ENCODE measurements at places on chromosomes 6 and 20. TPM values are rescaled to one million over a fixed set of nuclear protein-coding genes. Genes with fewer than 3 reads are reported as not detected.

The GABBR1 gene
- 127 TPM for total RNA-seq

The GPX5 gene
- not detected for total RNA-seq

The HTR1E gene
- total RNA-seq, result not detected

The TMEM74B gene
- 21.9 TPM for total RNA-seq

The RIPPLY2 gene
- not detected for total RNA-seq

The FAM217B gene
- 18.0 TPM for total RNA-seq

The KCNQ2 gene
- 14.6 TPM for total RNA-seq

The ADAM33 gene
- 0.47 TPM for total RNA-seq

The SLC22A2 gene
- total RNA-seq, result not detected

The MOCS1 gene
- total RNA-seq, result 17.5 TPM

- peaks cover 11% of the 10 kb centered on the region for H3K27me3 ChIP-seq
- H3K4me1 ChIP-seq, result peaks cover 22% of the 10 kb centered on the region
- H3K27ac ChIP-seq, result peak overlapping the region; percentile 30
- H3K36me3 ChIP-seq, result no peaks in the 10 kb centered on the region
- peak overlapping the region; percentile 23 for H3K4me3 ChIP-seq
These were observed 73.5 kb upstream of the CDH4 start for GRCh38 chr20:61178551-61179071.

- H3K4me1 ChIP-seq, result peaks cover 10% of the 10 kb centered on the region
- no peak overlapping the region for H3K4me3 ChIP-seq
- H3K36me3 ChIP-seq, result no peaks in the 10 kb centered on the region
- H3K27ac ChIP-seq, result no peak overlapping the region
- DNase-seq, result no peak
These were observed 25.9 kb upstream of the AHCY start for GRCh38 chr20:34328928-34329677.

GRCh38 chr6:134741200-134741536 is 208.7 kb downstream of the ALDH8A1 start:
- H3K36me3 ChIP-seq, result no peaks in the 10 kb centered on the region
- H3K4me3 ChIP-seq, result no peak overlapping the region
- no peak overlapping the region for H3K27ac ChIP-seq
- no peak for DNase-seq
- peaks cover 3% of the 10 kb centered on the region for H3K27me3 ChIP-seq
- peaks cover 6% of the 10 kb centered on the region for H3K4me1 ChIP-seq

DNA sequence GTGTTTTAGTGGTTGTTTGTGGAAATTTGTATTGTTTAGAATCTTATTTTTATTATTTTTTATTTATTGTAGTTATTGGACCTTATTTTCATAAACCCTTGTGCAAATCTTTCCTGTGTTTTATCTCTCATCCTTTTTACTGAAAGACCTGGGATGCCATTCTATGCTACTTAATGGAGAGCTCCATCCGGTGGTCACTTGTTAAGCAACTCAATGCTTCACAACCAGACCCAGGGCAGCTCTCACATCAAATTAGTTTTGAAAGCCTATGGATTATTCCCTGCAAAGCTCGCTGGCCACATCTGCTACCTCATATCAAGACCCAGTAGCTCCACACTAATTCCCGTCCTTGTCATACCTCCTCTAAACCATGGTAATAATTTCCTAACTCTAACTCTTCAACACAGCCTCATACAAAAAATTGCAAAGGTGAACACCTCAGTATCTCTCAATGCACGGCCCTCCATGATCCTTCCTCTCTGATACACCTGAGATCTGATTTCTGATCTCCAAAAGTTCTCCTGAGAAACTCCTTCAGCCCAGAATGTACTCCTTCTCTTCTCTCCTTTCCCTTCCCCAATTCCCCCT is 296.6 kb upstream of the MANEA start:
- H3K4me3 ChIP-seq, result no peak overlapping the region
- no peaks in the 10 kb centered on the region for H3K36me3 ChIP-seq
- peaks cover 2% of the 10 kb centered on the region for H3K4me1 ChIP-seq
- H3K27me3 ChIP-seq, result no peaks in the 10 kb centered on the region
- DNase-seq, result no peak

- no peak overlapping the region for H3K4me3 ChIP-seq
- H3K36me3 ChIP-seq, result no peaks in the 10 kb centered on the region
- DNase-seq, result no peak
- no peak overlapping the region for H3K27ac ChIP-seq
- no peaks in the 10 kb centered on the region for H3K4me1 ChIP-seq
These were observed 34.0 kb downstream of the EYA2 start for GRCh38 chr20:46928580-46929132.

- no peak for DNase-seq
- peaks cover 8% of the 10 kb centered on the region for H3K36me3 ChIP-seq
- no peaks in the 10 kb centered on the region for H3K4me1 ChIP-seq
- no peaks in the 10 kb centered on the region for H3K27me3 ChIP-seq
- no peak overlapping the region for H3K27ac ChIP-seq
- no peak overlapping the region for H3K4me3 ChIP-seq
These were observed 1.3 kb upstream of the HUS1B start for GRCh38 chr6:658244-658643.

GRCh38 chr6:25266456-25267100 is 12.6 kb upstream of the CARMIL1 start:
- no peak overlapping the region for H3K27ac ChIP-seq
- no peaks in the 10 kb centered on the region for H3K36me3 ChIP-seq
- no peak for DNase-seq
- H3K27me3 ChIP-seq, result no peaks in the 10 kb centered on the region
- no peak overlapping the region for H3K4me3 ChIP-seq
- H3K4me1 ChIP-seq, result peaks cover 2% of the 10 kb centered on the region

DNA sequence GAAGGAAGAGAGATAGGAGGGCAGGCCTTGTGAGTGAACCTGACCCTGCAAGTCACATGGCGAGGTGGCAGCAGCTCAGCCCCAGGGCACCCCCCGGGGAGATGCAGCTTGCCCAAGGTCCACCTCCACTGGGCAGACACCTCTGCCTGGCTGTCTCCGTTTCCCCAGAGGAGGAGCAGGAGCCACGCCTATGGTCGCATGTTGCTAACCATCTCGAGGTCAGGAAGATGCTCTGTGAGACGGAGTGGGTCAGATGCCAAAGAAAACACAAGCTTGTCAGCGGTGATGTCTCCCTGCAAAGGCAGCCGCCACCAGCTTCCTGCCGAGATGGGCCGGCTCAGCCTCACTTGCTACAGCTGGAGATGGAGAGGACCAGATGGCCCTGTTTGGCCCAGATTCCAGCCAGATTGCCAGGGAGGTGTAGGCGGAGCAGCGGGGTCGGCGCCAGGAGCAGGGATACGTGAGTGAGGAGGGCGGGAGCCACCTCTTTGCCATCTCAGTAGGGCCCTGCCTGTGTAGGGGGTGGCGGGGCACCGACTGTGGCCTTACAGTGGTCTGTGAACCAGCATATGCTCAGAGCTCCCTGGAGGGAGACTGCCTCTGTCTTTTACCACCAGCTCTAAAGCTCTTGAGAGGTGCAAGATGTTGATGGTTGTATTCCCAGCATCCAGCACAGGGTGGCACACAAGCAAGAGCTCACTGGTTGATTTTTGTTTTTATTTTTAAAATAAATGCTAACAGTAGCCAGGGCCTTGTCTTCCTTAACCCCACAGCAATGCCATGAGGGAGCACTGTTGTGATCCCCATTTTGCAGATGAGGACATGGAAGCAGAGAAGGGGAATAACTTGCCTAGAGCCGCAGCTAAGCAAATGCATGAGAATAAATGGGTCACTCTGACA is 42.9 kb upstream of the FAM83D start:
- H3K27ac ChIP-seq, result no peak overlapping the region
- no peaks in the 10 kb centered on the region for H3K36me3 ChIP-seq
- H3K4me1 ChIP-seq, result no peaks in the 10 kb centered on the region
- H3K27me3 ChIP-seq, result peaks cover 31% of the 10 kb centered on the region
- no peak overlapping the region for H3K4me3 ChIP-seq
- DNase-seq, result no peak

- DNase-seq, result no peak
- no peak overlapping the region for H3K4me3 ChIP-seq
These were observed 17.5 kb downstream of the TMEM244 start for GRCh38 chr6:129843573-129843972.

DNA sequence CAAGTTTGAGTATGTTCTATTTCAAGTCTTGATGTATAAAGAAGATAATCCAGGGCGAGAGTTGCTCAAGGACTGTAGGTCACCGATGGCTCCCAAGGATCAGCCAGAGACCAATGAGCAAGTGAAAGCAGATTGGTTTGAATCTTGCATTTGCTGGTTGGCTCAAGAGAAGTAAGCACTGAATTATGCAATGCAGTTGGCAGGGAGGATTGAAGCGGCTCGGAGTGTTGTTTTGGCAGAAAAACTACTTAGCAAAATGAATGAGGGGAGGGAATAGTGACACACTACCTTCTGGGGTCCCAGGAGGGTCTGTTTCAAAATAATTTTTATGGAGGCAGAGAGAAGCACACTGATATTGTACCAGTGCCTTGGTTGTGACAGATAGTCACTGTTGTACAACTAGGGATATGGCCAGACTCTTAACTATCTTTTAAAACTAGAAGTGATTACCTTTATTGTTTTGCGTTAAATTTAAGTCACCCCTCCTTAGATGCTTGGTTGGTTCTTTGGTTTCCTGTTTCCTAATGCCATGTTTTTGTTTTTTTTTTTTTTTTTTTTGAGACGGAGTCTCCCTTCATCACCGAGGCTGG is 15.7 kb downstream of the SASH1 start:
- H3K27me3 ChIP-seq, result no peaks in the 10 kb centered on the region
- peaks cover 6% of the 10 kb centered on the region for H3K4me1 ChIP-seq
- peaks cover 9% of the 10 kb centered on the region for H3K36me3 ChIP-seq
- H3K27ac ChIP-seq, result peak overlapping the region; percentile 40
- no peak for DNase-seq

GRCh38 chr6:135655055-135655454 is 157.5 kb upstream of the AHI1 start:
- no peaks in the 10 kb centered on the region for H3K4me1 ChIP-seq
- H3K27ac ChIP-seq, result no peak overlapping the region
- DNase-seq, result no peak
- no peak overlapping the region for H3K4me3 ChIP-seq

GRCh38 chr20:14295770-14296309 is 41.6 kb downstream of the FLRT3 start:
- no peak overlapping the region for H3K4me3 ChIP-seq
- H3K27ac ChIP-seq, result no peak overlapping the region
- H3K27me3 ChIP-seq, result no peaks in the 10 kb centered on the region
- H3K36me3 ChIP-seq, result no peaks in the 10 kb centered on the region

DNA sequence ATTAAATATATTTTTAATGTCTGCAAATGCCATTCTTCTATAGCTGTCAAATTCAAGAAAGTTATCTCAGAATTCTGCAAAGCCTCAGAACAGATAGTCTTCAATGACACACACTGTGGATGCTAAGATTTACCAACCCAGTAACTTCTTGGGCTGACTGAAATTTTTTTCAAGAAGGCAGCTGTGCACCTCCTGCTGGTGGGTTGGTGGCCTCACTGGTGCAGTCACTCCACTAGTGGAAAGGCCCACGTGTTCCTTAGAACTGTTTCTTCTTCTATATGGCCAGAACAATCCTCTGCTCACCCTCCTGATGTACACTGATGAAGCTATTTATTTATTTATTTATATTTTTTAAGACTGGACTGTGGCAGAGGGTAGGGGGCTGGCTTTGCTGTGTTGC is 28.1 kb upstream of the MTCL3 start:
- no peak for DNase-seq
- H3K27ac ChIP-seq, result no peak overlapping the region
- H3K4me3 ChIP-seq, result no peak overlapping the region
- H3K36me3 ChIP-seq, result no peaks in the 10 kb centered on the region
- H3K4me1 ChIP-seq, result no peaks in the 10 kb centered on the region
- no peaks in the 10 kb centered on the region for H3K27me3 ChIP-seq

DNA sequence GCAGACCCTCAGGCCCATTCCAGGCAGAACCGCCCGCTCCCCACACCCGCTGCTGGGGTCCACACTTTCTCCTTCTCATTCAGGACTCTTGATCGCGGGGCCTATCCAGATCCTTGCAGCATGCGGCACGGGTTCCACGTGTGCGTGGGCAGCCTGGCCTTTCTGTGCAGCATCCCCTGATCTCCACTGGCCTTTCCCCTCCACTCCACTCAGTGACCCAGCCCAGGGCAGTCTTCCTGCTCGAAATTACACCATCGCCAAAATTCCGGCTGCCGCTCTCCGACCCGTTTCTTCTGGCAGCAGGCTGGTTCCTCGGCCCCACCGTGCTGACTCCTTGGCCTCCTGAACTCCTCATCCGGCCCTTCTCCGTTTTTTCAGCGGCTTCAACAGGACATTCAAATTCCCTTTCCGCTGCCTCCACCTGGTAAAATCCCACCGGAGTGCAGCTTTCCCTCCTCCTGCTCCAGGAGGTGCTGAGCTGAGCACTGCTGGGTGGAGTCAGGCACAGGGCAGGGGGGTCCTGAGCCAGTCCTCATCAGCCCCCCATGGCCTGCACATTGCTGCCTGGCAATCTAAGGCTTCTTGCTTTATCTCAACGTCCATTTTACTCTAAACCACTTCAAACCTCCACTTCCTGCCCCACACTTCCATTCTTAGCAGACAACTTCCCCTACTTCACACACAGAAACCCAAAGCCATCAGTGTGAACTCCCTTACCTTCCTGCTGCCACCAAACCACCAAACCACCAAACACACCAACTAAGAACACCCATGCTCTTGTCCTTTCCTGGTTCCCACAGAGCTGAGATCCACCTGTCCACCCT is 9.0 kb downstream of the SFT2D1 start:
- H3K27ac ChIP-seq, result peak overlapping the region; percentile 29
- H3K36me3 ChIP-seq, result peaks cover 5% of the 10 kb centered on the region
- DNase-seq, result no peak
- H3K4me1 ChIP-seq, result no peaks in the 10 kb centered on the region
- no peaks in the 10 kb centered on the region for H3K27me3 ChIP-seq
